ENCODE measurements at places on chromosomes 13 and 19.

DNA sequence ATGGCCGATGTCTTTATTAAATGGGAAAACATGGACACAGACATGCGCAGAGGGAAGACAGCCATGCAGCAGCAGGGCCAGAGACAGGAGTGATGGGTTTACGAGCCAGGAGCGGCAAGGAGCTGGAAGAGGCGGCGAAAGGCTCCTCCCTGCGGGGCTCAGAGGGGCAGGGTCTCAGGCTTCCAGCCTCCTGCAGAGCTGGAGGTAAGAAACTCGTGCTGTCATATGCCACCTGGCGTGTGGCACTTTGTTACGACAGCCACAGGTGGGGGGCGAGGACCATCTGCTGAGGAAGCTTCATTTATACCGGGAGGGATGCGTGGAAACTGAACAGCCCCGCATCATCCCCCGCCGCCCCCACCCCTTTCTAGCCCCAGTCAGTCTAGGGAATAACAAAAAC lies 52.0 kb upstream of the SPACA7 start:
- DNase-seq, result no peak

- no peak for DNase-seq
Measured at GRCh38 chr13:111595791-111596190, 275.3 kb downstream of the TEX29 start.

- no peak for DNase-seq
Measured at GRCh38 chr13:36475468-36475867, 43.2 kb downstream of the CCNA1 start.

DNA sequence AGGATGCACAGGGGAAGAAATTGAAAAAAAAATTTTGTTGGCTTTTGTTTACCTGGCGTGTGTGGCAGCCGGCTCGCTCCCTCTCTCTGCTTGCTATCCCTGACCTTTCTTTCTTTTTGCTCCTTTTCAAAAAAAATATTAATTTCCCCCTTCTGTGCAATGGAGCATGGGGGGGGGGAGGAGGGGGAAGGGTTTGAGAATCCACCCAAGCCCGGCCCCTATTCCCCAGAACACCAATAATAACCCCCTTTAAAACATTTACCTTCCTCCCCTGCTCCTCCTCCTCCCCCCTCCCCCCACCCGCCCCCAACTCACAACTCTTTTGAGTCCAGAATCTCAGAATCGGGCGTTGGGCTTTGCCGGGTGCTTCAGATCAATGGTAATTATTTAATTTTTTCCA lies 28.4 kb downstream of the NFIX start:
- no peak for DNase-seq

GRCh38 chr13:108961542-108962125 lies 332.2 kb downstream of the MYO16 start:
- no peak for DNase-seq

- DNase-seq, result no peak
Measured at GRCh38 chr13:43730642-43731041, 56.1 kb downstream of the ENOX1 start.

DNA sequence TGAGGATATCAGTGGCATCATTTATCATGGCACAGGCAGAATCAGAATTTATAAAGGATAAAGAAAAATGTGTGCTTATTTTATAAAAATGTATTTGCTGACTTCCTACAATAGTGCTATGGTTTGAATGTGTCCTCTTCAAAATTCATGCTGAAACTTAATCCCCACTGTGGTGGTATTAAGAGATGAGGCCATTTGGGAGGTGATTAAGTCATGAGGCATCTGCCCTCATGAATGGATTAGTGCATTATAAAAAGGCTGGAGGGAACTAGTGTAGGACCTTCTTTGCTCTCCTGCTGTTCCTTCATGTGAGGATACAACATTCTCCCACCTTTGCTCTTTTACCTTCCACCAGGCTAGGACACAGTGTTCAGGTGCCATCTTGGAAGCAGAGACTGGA lies 212.8 kb downstream of the RFC3 start:
- no peak for DNase-seq

DNA sequence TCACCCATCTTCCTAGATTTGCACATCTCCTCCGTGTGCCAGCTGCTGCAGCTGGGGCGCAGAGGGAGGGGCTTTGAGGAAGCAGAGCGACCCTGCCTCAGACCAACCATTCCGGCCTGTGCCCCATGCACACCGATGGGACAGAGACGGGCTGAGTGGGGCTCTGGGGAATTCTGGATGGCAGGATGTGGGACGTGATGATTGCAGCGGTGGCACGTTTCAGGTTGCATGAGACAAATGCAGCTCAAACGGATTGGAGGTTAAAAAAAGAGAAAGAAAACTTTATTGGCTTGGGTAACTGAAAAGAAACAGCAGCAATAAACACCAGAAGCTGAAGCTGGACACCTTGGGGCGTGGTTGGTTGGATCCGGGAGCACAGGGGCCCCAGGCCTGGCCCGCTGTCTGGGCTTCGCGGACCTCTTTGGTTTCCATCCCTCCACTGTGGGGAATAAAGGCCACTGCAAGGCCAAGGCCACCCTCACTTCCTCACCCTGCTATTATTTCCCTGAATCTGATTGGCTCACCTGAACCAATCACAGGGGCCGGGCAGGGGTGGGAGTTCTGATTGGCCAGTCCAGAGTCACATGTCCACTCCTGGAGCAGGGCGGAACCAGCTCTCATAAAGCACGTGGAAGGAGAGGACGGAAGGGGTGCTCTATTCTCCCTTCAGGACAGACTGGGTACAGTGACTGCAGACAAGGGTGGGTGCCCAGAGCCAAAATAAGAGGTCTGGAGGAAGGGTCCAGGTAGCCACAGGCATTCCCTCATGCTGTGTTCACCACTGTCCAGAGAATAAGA lies 6.1 kb upstream of the ZNF787 start:
- DNase-seq, result no peak

DNA sequence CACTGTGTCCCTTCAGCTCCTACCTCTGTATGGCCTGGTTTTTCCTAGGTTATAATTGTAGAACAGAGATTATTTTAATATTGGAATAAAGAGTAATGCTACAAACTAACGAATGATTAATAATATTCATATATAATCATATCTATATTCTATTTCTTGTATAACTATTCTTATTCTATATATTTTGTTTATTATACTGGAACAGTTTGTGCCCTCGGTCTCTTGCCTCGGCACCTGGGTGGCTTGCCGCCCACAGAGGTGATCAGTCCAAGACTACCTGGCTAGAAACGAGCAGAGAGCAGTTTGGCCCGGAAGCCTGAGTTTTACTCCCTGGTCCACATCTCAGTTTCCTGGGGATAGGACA lies 3.9 kb upstream of the SLC27A1 start:
- DNase-seq, result no peak

- DNase-seq, result no peak
Measured at GRCh38 chr13:51113969-51114368, 2.9 kb upstream of the C13orf42 start.

DNA sequence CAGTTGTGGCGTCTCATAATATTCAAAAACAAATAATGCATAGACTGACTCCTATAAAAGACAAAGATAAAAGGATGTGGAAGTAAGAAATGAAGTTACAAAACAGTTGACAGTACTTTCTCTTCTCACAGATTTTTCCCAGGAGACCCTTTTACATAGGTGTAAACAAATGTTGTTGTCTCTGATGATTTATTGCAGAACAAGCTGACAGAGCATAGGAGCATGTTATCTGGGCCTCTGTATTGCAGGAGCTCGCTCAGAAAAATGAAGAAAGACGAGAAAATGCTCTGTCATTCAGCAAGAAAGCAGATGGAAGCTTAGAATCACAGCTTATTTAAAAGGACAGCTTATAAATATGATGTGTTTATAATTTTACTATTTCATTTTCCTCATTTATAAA lies 353.6 kb upstream of the GPC6 start:
- no peak for DNase-seq

DNA sequence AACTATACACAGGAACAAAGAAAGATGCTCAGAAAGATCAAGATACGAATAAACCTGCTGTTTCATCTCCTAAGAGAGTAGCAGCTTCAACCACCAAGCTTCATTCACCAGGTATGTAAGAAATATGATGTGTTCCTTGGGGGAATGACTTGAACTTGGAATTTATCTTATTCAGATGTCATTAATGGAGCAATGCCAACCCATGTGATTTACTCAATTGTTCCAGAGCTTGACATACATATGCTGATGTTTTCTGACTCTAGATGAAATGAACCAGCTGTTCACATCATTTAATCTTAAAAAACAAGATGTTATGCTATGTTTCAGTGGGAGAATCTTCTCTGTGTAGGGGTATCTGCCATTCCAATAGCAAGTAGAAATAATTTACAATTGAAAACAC lies 270.9 kb downstream of the SLC7A1 start:
- DNase-seq, result no peak

DNA sequence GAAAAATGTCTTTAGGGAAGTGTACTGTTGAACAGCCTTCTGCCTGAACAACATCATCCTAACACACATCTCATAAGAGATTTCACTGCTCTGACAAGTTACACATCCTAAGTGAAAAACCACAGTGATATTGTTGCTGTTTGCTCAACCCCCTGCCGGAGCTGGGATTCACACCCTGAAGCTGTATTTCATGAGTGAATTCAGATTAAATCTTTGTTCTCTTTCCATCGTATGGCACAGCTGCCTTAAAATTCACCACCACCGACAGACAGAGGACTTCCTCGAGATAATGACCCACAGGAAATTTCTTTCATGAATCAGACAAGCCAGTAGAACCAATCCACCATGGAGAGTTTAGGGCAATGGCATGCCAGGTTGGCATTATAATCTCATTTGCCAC lies 280.8 kb downstream of the DCT start:
- DNase-seq, result no peak

DNA sequence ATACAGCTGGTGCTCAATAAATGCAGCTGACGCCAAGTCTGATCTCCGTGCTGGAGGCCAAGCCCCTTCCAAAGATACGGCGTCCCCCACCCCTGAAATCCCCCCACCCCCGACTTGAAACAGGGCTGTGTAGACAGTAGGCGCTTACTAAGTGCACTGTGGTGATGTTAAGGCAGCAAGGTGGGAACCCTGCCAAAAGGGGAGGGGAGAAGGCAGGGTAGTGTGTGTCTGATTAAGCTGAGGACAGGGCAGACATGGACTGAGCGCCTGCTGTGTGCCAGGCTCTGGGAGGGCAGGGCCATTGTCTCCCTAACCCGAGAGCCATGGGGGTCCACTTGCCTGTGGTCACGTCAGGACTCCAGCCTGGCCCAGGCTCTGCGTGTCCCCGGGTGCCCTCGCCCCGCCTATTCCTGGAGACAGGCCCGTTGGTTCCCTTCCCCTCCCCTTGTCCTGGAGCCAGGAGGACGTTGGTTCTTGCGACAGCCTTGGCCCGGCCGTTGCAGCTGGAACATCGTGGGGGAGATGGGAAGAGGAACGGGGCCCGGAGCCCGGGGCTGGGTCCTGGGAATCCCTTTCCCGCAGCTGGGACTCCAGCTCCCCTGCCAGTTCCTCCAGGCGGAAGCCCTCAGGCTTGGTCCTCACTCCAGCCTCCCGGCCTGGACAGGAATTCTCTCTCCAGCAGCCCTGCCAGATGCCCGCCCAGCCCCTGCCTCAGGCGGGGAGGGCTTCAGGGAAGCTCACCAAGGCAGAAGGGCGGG lies 1.7 kb upstream of the ELANE start:
- DNase-seq, result no peak

DNA sequence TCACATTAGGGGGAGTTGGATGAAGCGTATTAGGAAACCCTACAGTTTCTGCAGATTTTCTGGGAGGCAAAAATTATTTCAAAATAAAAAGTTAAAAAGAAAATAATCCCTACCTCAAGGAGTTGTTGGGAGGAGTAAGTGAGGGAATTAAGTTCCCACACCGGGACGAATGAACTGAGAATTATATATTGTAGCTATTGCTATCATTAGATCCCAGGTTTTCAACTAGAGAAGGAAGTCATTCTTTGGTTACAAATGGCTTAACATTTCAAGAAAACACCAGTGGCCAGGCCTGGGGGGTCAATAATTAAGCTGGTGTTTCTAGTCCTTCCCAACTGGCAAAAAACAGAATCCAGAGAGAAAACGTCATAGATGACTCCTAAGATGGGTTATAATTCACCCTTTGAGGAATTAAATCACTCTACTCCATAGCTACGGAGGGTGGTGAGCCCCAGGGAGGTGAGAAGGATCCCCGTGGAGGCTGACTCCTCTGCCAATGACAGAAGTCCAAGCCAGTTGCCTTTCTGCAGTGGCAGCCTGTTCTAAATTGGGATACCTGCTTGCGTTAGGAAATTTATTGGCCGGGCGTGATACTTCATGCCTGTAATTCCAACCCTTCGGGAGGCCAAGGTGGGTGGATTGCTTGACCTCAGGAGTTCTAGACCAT lies 1.2 kb upstream of the MYDGF start:
- DNase-seq, result no peak

DNA sequence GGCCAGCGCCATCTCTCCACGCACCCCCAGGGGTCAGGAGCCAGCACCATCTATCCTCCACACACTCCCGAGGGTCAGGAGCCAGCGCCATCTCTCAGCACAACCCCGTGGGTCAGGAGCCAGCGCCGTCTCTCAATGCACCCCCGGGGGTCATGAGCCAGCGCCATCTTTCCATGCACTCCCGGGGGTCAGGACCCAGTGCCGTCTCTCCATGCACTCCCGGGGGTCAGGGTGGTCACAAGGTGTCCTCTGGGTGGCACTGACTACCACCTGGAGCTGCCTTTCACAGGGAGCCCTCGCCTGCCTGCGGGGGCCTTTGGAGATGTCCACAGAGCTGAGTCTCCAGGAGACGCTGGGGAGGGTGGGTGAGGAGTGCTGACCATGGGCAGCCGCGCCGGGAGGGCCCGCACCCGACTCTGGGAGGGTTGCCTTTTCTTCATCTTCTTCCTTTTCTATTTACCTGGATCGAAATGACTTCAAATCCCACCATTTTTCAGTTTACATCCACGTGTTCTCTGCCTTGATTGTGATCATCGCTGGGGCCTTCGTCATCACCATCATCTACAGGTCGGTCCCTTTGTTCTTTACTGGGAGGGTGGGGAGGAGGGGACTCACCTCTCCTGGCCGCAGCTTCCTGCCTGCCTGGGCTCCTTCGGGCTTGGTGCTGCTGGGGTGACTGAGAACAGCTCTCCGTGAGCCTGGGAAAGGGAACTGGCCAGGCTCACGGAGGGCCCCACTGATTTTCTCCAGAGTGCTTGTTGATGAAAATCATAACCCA lies 19.1 kb downstream of the TEX29 start:
- DNase-seq, result no peak

GRCh38 chr19:7856679-7857663 lies 17.2 kb downstream of the PRR36 start:
- no peak for DNase-seq

DNA sequence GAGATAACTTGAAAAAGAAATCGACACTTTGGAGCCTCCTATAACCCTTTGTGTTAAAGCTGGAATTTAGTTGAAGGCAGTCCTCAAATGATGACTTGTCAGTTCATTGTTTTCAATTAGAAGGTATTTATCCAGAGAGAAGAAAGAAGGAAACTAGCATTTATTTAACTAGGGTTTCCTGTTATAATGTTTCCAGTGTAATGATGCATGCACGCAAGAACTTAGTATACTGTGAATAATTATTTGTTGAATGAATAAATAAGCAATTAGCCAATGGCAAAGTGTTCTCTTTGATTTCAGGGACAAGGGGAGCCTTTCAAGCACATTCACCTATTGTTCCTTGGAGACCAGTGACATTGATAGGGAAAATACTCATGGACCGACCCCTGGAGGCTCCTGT lies 307.4 kb downstream of the KLF5 start:
- DNase-seq, result no peak
